ENCODE measurements at places on chromosomes 11 and 22.
A peak's percentile ranks its signal among the peaks of the same experiment; 100 is the strongest.

- DNase-seq = peak; percentile 23
These were observed 191.3 kb downstream of the KIF18A start for GRCh38 chr11:27916541-27917100.

GRCh38 chr11:21485006-21485405, 707.9 kb upstream of the ANO5 start:
- DNase-seq = no peak

DNA sequence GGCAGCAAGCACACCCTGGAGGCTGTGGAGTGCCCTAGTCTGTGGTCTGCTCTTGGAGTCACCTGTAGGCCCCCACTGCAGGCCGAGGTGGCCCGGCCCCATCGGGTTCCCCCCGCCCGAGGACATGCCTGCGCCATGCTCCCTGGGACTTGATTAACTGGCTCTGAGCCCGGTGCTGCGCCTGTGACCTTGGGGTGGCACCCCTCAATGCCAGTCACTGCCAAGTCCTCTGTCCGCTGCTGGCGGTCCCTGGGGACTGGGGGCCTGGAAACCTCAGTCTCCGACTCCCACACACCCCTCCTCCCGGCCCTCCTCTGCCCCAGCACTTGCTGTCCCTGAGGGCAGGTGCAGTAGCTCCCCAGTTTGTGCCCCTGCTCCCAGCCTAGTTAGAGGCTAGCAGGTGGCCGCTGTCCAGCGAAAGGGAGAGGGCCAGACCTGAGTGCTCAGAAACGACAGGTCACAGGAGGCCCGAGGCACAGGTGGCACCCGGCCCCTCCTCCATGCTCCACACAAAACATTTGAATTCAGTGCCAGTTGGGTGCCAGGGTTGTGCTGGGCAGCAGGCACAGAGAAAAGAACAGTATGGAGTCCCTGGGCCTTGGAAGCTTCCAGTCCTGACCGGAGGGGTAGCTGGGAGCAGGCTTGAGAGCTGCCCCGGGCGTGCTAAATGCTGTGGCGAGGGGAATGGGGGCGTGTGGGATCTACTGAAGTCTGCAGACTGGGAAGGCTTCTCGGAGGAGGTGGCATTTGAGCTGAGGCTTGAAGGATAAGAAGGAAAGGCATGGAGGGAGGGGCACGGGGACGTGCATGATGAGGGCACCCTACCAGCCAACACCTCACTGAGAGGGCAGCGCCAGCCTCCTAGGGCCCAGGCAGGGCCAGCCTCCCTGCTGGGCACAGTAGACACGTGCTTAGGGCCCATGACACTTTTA, 16.4 kb upstream of the FLRT1 start:
- no peak for DNase-seq

DNA sequence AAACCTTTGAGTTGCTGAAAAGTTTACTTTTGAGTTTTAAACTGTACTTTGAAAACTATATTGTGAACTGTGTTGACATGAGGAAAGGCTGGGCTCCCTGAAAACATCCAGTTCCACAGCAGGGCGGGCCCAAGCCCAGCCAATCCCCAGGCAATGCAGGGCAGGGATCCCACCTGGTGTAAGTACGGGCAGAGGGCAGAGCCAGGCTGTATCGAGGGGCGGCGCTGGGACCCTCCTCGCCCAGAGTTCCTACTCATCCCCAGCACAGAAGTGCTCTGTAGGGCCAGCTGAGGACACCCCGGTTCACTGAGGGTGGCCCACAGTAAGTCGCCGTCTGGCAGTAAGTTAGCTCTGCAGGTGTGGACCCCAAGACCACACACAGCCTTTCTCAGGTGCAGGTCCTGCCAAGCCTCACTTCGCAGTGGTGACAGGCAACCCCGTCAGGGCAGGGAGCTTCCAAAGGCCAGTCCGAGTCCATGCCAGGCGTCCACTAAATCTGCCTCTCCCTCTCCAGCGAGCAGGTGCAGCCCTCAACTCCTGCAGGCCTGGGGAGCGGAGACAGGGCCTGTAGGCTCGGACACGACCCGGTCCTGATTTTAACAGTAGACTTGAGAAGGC, 6.3 kb downstream of the RASSF7 start:
- DNase-seq = no peak

- no peak for DNase-seq
These were observed 577.1 kb upstream of the CCDC90B start for GRCh38 chr11:83863272-83863671.

- no peak for DNase-seq
These were observed 25.0 kb downstream of the GUCD1 start for GRCh38 chr22:24529898-24530297.

DNA sequence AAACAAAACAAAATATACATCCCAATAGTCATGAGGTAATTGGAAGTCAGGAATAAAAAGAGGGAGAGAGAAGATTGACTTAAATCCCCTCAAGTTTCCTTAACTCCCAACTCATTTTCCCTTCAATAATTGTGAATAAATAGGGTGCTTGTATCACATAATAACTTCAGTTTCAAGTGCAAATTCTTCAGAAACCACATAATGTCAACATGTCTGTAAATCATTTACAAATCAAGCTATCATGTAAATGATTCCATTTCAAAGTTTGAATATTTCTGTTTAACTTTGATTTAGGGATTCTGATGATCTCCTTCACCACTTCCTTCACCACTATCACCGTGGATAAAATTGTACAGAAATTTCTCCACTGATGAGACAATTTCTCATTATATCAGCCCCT, 23.2 kb downstream of the CASP5 start:
- peak; percentile 3 for DNase-seq

- peak; percentile 27 for DNase-seq
These were observed 1348.2 kb upstream of the RAG2 start for GRCh38 chr11:37946155-37946766.

- DNase-seq = no peak
These were observed 61.8 kb downstream of the FBLN1 start for GRCh38 chr22:45564349-45565030.

DNA sequence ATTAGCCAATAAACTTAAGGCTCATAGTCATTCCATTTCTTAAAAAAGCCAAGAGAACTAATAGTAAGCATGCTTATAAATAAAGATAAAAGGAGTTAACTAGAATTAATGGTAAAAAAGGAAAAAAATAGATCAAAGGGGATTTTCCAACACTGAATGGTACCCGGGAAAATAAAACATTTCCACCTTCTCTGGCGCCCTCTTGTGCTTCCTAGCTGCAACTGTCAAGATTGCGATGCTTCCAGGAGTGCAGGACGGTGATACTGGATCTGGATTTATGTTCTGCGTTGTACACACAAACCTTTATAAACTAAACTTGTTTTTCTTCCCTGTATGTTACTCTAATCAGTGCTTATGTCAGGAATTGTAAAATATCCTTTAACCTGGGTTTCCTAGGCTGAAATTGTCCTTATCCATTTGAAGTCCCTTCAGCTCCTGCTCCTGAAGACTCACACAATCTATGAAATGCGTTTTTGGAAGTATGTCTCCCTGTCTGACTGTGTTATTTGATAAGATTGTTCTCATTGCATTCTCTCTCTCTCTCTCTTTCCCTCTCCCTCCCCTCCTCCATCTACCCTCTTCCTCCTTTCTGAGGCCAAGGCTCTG, 9.6 kb upstream of the HTATIP2 start:
- peak; percentile 48 for DNase-seq

- DNase-seq = no peak
These were observed 30.4 kb downstream of the RTN4R start for GRCh38 chr22:20237480-20238440.

DNA sequence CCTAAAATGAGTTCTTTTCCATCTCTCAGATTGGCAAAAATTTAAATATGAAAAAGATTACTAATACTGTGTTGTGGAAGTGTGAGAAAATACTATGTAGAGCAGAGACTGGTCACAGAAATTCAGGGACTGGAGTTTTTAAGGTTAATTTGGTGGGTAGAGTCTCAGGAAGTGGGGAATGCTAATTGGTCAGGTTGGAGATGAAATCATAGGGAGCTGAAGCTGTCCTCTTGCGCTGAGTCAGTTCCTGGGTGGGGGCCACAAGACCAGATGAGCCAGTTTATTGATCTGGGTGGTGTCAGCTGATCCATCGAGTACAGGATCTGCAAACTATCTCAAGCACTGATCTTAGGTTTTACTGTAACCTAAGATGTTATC, 29.4 kb upstream of the TMEM86A start:
- no peak for DNase-seq

- no peak for DNase-seq
These were observed 1468.1 kb downstream of the BRD1 start for GRCh38 chr22:48359613-48359965.

GRCh38 chr11:96215110-96215782, 127.7 kb downstream of the MAML2 start:
- DNase-seq = peak; percentile 76
